ENCODE measurements at places on chromosomes 1 and 21. TPM values are rescaled to one million over a fixed set of nuclear protein-coding genes. Genes with fewer than 3 reads are reported as not detected.

GRCh38 chr21:42696501-42697040, 43.1 kb downstream of the PDE9A start:
- DNase-seq = no peak

DNA sequence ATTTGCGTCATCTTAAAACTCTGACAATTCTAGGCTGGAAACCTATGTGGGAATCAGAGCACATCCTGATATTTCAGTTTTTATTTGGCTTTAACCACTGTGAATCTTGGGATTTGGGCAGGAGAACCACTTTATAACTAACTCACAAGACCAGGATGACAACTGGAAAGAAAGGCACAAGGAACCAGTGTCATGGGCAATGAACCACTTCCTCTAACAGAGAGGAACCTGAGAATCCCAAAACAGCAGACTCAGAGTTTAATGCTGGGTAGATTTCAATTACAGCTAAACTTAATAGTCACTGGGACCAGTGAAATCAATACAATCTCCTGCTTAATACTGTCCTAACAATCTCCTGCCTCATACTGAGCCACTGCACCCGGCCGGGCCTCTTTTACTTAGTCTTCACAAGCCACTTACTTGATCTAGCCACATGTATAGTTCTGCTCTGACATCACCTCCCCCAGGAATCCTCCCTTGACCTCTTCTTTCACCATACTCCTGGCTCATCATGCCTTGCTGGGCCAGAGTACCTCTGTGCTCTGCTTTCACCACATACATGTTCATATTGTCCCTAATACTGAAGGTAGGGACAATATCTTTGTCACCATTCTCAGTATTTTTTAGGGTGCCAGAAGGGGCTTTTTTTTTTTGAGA, 20.2 kb upstream of the SLFNL1 start:
- DNase-seq = no peak

DNA sequence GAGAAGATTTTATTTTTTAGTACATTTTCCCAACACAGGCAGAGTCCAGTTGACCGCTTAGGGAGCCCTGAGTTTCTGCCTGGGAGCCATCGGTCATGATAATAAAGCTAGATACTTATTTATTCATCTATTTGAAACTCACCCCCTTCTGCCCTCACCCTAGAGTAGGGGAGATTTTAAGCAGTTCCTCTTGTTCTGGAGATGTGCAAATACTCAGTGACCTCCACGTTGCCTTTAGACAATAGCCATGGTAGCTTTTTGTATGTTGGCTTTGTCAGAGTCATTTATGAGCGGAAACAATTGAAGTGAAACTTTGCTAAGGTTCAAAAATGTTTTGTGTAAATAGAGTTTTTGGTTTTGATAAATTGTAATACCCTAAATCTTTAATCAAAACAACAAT, 45.7 kb upstream of the PLPPR4 start:
- no peak for DNase-seq

- no peak for DNase-seq
Observed at GRCh38 chr1:42924851-42925760, 33.6 kb downstream of the SLC2A1 start.

DNA sequence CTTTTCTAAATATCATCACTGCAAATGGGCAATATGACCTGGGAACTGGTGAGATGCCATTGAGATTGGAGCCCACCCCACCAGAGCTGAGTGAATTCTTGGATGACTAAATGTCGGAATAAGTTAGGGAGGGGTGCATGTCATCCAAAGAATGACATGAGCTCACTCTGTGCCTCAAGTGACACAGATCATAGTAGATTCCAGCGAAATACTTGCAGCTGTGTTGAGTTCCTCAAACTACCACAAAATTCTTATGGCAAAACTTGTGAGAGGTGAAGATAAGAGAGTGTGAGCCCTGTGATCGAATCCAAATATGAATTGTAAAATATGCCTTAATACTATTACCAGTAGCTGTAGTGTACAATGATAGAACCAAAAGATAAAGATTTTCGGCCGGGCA, 2.3 kb upstream of the TCP10L start:
- no peak for DNase-seq

DNA sequence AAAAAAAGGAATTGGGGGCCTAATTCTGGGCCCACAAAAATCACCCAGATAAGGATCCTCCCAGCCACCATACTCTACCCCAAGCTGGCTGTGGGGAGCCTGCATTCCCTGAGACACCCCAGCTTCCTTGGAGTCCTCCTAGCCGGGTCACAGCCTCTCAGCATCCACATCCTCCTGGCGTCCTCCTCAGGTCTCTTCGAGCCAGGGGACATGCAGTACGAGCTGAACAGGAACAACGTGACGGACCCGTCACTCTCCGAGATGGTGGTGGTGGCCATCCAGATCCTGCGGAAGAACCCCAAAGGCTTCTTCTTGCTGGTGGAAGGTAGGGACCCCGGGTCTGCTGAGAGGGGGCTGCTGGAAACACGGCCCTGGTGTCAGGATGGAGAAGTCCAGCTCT, 64.3 kb downstream of the ALPL start:
- no peak for DNase-seq

DNA sequence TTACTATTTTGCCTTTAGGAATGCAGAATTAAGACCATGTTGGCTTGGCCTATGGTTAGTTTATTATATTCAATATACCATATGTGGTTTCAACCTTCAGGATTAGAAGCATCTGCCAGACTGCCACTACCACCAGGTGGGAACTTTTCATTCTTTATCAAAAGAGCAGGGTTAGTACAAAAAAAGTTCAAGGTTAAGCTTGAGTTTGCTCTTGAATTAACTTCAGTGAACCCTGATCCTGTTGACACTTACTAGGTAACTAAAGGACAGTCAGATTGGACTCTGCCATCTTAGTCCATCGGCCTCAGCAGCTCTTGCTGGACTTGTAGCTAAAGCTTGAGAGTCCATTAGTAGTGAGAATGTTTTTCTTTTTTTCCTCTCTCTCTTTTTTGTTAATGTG, 22.1 kb downstream of the CLIC4 start:
- no peak for DNase-seq

GRCh38 chr21:29193072-29193471, 62.6 kb downstream of the MAP3K7CL start:
- DNase-seq = no peak

DNA sequence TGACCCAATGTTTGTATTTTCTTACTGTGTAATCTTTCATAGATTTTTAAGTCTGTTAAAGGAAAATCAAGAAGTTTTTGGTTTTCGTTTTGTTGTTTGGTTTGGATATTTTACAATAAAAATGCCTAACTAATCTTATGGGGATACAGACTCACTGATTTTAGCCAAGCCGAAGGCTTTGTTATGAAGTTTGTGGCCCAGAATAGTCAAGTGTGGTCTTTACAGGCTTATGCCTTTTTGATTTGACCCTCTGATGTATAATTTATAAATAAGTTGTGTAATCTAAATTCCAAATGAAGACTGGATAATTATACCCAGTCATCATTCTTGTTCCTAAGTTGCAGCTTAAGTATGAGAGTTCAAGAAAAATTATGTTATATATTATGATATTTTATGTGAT, 739.3 kb downstream of the ADGRL2 start:
- no peak for DNase-seq

GRCh38 chr1:29258976-29259801, 22.9 kb downstream of the PTPRU start:
- DNase-seq = no peak

DNA sequence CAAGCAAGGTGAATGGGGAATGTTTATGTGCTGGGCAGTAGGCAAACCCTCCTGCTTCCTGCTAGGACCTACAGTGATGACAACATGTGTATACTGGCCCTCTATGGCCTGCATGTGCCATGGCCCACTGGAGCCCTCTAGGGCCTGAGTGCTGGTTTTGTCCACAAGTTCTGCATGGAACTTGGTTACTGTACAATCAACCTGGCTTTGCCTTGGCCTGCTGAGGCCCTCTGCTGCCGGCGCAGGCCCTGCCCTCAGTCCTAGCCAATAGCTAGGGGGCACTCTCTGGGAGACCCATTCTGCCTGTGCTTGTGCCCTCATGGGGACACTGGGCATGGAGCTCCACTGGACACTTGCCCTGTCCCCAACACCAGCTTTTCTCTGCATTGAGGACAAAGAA, 138.6 kb upstream of the NGF start:
- DNase-seq = no peak

- no peak for DNase-seq
Observed at GRCh38 chr1:156676820-156677615, at the start of gene NES. NES (minus strand) TSS chr1:156677407; CDS start chr1:156677264, 143 bp downstream.

DNA sequence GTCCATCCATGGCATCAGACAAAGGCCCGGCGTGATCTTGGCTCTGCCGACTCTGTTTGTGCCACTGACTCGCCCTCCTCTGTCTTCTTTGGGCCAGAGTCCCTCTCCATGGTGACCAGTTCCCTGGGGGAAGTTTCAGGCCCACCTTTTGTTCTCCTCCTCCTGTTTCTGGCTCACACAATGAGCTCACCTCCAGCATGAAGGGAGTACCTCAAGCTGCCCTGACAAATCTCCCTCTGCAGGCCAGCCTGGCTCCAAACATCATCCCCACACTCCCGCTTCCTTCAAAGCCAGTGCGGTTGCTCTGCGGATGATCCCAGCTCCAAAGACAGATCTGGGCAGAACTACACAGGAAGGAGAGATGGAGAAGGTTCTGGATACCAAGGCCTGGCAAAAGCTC, 576.6 kb downstream of the NPHP4 start:
- DNase-seq = no peak

DNA sequence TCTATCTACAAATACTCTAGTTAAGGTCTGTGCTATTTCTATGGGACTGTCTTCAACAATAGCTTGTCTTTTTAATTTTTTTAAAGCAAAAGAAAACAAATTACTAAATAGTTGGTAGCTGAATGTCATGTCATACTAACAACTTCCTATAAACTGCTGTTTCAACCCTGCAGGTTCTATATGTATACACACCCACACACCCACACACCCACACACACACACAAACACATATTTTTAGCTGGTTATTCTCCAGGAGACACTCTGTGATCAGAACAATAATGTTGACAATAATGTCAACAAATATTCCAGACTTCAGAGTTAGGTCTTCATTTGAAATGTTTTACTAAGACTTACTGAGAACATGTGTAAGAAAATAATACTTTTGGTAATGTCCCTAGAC, 66.7 kb downstream of the AK5 start:
- no peak for DNase-seq

GRCh38 chr1:69055194-69055593, 512.5 kb upstream of the LRRC7 start:
- no peak for DNase-seq

The GIPC2 gene
- 0.35 TPM for total RNA-seq

The MAST2 gene
- 29.9 TPM for total RNA-seq

The SLC22A15 gene
- total RNA-seq = 0.68 TPM

The PLCH2 gene
- total RNA-seq = 2.5 TPM

The MAEL gene
- total RNA-seq = not detected

The LIN9 gene
- 10.7 TPM for total RNA-seq

The TMEM82 gene
- total RNA-seq = not detected

Data from CD8-positive, alpha-beta memory T cell (primary cell).